ENCODE measurements at places on chromosomes 7 and 10. TPM values are rescaled to one million over a fixed set of nuclear protein-coding genes. Genes with fewer than 3 reads are reported as not detected.

- no peak for DNase-seq
Observed at GRCh38 chr7:90178679-90179278, 24.5 kb downstream of the STEAP1 start.

DNA sequence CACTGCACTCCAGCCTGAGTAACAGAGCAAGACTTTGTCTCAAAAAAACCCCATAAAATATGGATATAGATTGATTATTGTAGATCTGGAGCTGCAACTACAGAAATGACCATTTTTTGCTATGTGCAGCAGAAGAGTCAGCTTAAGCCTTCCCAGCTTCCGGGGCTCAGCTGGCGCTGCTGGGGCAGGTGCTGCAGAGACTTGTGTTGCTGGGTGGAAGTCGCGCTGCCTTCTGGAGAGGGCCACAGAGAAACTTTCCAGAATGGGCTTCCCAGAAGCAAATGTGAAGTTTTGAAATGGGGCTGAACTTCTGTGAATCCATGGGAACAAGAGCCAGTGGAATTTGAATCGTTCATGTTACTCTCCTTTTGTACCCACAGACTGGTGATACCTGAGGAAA, 37.3 kb upstream of the RSBN1L start:
- DNase-seq = no peak

DNA sequence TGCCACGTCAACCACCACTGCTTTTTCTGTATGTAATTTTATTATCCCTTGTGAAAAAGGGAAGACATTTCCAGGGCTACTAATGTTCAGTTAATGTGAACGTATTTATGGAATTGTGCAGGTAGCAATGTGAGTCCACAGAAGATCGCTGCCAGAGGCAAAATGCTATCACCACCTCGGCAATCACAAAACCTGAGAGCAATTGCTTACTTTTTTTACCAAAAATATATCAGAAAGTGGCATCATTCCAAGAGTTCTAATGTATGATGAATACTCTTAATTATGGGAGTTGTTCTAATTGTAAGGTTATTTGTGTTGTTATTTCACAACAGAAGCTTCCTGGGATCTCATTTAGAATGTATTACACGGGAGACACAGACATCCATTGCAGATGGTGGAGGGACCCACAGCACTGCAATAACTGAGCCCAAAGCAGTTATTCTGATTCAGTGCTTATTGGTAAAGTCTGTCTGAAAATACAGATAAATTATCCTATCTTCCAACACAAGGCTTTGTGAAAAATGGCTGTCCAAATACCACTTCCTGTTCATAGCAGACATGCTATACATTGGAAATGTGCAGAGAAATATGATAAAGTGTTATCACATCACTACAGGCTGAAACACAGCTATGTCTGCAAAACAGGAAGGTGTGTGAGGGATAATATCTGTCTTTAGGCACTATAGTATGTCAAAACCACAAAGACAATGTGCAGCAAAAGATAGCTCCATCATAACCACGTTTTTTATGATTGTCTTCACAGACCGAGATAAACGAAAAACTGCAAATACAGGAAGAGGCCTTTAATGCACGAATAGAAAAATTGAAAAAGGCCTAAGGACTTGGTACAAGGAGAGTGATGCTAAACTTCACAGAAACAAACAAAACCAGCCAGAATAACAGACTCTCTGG, 102.7 kb downstream of the CABCOCO1 start:
- DNase-seq = no peak

- no peak for DNase-seq
Observed at GRCh38 chr7:134427896-134428295, 31.0 kb downstream of the AKR1B1 start.

TUBAL3 gene
- not detected for total RNA-seq

All from activated B cell treated with CpG ODN at 0.5 μM for 24 hours (primary cell).